HepG2 (cell line): ENCODE measurements at places on chromosomes 6 and 20. TPM values are rescaled to one million over a fixed set of nuclear protein-coding genes. Genes with fewer than 3 reads are reported as not detected.

The HLA-DRA gene
- total RNA-seq: not detected in 2 replicates

DNA sequence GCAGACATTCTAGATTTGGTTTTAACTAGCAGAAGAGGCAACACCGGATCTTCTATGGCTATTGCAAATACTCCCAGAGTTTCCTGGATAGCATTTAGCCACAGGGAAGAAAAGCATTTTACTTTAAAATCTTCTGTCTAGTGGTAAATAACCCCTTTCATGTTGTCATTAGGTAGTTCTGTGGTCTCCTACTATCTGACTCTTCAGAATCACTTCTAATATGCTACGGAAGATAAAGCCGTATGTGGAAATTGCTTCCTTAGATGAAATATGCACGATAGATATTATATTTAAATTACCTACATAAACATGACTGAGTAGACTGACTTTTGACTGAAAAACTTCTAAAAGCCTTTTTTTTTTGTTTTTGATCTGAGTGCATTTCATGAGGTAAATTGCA, 759 bp downstream of the CRISP3 start:
- DNase-seq: no peak

DNA sequence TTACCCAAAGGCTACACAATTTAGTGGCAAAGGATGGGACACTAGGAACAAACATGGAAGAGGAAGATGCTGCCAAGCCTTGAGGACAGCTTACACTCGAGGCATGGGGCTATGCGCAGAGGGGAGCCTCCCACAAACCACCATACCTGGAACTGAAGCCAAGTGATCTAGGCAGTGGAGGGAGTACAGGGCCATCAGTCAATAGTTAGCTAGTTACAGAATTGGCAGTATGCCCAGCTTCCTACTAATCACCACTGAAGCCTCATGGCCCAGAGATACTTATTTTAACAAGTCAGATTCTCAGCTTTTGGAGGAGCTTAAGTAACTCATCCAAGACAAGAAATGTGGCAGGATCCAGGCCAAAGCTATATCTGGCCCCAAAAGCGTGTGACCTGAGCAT, 226.6 kb upstream of the MOCS1 start:
- DNase-seq: no peak

GRCh38 chr20:45909817-45910669, 1.9 kb downstream of the PLTP start:
- no peak for DNase-seq

DNA sequence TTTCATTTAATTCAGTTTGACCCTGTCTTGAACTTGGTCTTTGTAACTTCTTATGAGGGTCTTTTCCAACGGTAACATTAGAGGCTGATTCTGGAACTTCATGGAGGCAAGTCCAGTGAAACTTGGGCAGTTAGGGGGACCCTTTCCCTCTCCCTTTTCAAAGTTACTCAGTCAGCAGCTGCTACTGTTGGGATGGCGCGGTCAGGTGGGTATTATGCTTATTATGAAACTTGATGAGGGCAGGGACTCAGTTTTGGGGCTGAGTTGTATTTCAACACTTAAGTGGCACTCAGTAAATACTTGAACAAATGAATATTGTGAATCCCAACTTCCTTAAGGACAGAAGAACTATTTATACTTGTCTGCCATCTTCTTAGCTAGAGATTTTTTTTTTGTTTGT, 20.8 kb downstream of the TOP1 start:
- no peak for DNase-seq

GRCh38 chr20:44958276-44958675, 1.9 kb downstream of the TOMM34 start:
- no peak for DNase-seq

DNA sequence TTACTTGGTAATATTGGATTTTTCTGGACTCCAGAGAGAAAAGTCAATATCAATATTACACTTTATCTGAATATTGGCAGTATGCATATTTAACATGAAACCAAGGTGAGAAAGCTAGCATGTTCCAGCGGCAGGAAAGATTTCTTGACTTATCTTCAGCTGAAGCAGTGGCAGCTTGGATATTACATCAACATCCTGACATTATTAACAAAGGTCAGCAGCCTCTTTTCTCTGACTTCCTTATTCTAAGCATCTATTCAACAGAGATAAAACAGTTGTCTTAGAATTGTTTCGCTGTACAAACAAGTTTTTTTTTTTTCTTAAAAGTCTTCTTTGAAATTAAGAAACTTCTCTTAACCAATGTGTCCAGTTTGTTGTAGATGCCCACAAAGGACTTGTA, 11.8 kb downstream of the DCBLD1 start:
- DNase-seq: no peak

DNA sequence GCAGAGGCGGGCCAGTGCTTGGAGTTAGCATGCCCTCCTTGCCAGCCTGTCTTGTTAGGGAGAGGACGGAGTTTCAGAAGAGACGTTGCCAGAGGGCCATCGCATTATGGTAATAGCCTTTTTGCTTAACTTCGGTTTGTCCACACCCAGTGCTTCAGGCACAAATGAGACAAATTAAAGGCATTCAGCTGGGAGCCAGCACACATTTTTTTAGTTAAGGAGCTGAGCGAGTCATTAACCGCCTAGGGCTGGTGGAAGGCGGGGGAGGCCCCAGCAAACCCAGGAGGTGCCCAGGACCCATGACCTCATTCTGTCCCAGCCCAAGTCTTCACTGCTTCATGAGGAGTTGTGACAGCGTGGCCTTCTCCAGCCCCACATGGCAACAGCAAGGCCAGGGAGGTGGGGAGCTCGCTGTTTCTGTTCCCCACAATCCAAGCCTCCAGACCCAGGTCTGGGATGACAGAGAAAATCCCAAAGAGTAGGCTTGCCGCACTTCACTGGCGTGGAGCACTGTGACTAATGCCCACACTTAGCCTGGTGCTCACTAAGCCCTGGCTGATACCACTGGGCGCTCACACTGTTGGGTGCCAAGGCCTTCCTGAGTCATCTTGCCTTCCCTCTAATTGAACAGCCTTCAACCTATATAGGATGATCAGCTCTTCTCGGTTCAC, 237.1 kb downstream of the ANKRD60 start:
- DNase-seq: no peak

DNA sequence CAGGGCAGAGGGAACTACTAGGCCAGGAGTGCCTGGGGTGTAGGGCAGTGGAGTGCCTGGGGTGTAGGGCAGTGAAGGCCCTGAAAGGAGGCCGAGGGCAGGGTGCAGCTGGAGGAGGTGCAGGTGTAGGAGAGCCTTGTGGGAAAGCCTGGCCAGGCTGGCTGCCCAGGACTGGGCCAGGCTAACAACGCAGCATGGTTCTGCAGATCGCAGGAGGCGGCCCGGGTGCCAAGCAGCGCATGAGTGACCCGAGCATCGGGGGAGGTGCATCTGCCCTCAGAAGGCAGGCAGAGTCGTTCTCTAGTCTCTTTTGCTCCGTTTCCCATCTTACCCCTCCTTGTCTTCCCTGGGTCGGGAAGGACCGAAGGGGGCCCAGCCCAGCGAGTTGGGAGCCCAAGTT, 151.5 kb upstream of the PHACTR3 start:
- DNase-seq: no peak

- no peak for DNase-seq
Observed at GRCh38 chr6:136750696-136751521, 41.4 kb downstream of the MAP3K5 start.

GRCh38 chr6:51528556-51528955, 558.9 kb downstream of the PKHD1 start:
- DNase-seq: no peak

GRCh38 chr6:18513253-18513798, 126.2 kb downstream of the RNF144B start:
- DNase-seq: no peak
